ENCODE measurements at places on chromosomes 1 and 21.

GRCh38 chr1:93692026-93692425 lies 10.4 kb upstream of the BCAR3 start:
- DNase-seq = no peak

DNA sequence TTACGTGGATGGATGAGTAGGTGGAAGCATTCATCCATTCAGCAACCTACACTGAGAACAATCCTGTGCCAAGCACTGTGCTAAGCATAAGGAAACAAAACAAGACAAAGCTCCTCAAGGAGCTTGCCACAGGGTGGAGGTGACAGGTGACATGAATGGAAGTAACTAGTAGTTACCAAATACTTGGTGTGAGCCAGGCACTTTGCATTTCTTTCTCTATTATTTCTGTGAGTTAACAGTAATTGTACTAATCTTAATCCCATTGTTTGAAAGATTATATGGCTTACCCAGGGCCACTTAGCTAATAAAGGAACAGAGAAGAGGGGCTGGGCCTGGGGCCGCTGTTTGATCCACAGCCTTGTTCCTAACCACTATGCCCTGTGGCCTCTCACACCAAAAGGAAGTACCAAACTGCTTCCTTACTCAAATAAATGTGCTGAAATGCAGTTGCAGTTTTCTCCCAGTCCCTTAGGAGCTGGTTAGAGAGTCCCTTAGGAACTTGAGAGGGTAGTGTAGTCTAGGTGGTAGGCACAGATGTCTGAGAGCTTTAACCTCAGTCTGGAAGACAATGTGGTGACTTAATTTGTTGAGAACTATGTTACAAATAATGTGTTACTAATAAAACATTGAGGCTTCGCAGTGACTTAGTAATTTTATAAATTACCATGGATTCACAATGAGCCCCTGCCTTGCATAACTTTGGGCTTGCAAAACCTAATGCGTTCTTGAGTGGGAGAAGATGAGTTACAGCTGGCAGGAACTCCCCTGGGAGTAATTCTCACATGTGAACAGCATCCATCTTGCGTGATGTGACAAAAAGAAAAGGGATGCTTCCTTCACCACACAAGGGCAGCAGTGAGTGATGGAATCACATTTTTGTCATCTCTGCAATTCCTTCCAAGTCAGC lies 69.8 kb downstream of the MPZL1 start:
- DNase-seq = peak; percentile 31

GRCh38 chr1:90809093-90809492 lies 92.0 kb upstream of the BARHL2 start:
- no peak for DNase-seq

GRCh38 chr1:28973596-28974421 lies 59.4 kb downstream of the EPB41 start:
- DNase-seq = no peak

DNA sequence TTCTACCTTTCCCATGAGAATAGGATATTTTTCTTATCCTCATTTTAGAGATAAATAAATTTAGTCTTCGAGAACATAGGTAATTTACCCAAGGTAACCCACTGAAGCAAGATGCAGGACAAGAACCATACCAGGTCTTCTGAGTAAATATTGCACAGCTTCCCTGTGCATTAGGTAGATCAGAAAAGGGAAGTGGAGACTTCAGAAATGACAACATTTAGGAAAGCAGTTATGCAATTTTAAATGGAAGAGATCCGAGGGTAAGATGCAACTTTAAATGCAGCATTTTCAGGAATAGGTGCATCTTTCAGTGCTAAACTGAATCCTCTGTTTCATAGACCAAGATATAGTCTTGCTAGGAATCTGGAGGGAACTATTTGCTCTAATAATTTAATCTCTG lies 206.4 kb upstream of the SGIP1 start:
- DNase-seq = no peak

- DNase-seq = no peak
Observed at GRCh38 chr1:70441392-70442035, 30.4 kb downstream of the CTH start.

GRCh38 chr1:52056937-52057231 lies 789 bp downstream of the BTF3L4 start:
- DNase-seq = no peak

- DNase-seq = peak; percentile 25
Observed at GRCh38 chr1:97553971-97554370, 366.9 kb downstream of the DPYD start.

DNA sequence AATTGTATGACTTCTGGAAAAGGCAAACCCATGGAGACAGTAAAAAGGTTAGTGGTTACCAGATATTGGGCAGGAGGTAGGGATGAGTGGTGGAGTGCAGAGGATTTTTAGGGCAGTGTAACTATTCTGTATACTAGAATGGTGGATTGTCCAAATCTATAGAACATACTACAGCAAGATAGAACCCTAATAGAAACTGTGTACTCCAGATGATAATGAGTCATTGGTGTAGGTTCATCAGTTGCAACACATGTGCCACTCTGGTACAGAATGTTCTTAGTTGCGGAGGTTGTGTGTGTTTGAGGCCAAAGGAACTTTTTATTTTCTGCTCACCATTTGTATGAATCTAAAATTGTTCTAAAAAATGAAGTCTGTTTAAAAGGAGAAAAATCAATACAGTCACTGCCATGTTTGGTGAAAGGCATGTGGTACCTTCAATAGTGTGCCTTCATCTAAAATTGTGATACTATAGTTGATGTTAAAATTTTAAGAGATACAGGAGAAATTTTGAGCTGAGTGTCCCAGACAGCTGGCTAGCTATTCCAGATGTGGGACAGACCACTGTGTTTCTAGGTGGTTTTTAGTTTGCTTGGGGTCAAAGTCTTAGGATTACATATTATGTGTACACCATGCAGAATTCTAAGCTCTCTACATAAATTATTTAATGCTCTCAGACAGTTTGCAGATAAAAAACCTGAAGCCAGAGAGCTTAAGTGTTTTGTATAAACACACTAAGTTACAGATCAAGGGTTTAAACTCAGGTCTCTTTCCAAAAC lies 150.5 kb downstream of the RPS6KC1 start:
- no peak for DNase-seq

GRCh38 chr1:168330285-168330684 lies 49.6 kb downstream of the TBX19 start:
- no peak for DNase-seq

DNA sequence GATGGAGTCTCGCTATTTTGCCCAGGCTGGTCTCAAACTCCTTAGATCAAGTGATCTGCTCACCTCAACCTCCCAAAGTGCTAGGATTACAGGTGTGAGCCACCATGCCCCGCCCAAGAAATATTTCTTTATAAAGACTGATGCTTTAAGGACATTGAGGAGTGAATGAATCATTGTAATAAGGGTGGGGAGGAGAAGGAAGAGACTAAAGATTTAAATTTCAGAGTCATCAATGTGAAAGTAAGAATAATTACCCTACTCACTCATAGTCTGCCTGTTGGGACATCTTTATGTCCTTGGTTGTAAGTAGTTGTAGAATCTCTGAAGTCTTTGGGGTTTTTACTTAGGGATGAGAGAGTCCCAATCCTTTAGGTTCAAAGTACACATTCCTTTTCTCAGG lies 7.3 kb downstream of the KDM1A start:
- DNase-seq = no peak

DNA sequence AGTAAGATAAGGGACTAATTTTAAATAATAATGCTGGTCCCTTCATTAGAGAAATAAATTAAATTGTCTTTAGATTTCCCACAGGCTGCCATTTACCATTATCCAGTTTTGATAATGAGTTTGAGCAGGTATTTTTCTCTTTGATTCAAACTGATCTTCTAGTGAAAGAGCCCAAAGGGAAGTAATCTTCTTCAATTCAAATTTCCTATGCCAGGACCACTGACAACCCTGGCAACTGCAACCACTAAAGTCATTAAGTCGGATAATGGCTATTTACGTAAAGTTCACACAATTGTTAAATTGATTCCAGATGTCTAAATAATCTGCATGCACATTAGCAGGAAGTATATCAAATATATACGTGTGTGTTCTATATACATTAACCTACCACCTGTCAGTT lies 399.3 kb downstream of the PTPRC start:
- peak; percentile 27 for DNase-seq

DNA sequence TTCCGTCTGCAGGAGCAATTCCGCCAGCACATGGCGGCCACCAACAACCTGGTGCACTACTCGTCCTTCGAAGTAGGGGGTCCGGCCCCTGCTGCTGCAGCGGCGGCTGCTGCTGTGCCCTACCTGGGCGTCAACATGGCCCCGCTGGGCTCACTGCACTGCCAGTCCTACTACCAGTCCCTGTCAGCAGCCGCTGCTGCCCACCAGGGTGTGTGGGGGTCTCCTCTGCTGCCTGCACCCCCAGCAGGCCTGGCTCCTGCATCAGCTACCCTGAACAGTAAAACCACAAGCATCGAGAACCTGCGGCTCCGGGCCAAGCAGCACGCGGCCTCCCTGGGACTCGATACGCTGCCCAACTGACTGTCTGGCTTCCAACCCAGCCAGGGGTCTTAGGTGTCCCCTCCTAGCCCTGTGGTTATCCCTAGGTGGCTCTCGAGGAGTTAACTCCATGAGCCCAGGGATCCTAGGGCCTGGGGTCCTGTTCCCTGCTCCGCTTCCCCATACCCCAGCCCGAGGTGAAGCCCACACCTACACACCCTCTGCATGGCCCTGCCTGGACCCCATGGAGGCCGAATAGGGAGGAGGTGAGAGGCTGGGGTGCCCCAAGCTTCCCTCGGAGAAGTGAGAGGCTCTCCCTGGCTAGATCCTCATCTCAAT lies 22.6 kb downstream of the DMBX1 start:
- no peak for DNase-seq

DNA sequence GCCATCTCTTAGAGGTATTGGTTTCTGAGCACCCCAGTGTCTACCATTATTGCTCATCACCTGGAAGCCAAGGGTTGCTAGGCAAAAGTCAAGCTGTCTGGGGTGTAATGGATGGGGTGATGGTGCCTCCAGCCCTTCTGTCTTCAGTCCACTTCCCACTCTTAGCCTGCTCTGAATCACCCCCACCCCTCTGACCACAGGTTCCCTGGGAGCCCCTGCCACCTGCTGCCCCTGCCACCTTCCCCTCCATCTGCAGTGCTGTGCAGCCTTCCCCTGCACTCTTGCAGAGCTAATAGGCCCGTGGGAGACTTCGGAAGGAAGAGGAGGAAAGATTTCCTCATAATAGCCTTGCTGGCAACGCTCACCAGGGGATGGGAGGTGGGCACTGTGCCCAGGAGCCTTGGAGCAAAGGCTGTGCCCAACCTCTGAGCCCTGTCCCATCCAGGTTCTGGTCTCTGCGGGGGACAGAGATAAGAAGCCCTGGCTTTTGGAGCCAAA lies 35.5 kb downstream of the CAPN2 start:
- DNase-seq = peak; percentile 15

DNA sequence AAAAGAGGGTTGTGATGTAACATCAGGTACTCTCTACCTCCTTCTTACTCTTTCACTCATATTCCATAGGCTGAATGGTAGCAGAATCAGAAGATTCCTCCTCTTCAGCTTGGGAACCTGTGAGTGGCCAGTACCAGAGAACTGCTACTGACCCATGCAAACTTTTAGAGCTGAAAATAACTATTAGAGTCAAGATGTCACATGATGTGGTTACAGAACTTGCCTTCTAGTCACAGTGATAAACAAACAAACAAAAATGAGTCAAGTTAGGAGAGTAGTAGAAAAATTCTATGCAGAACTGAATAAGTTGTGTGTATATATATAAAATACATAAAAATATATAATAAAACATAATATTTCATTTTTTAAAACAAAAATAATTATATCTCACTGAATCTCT lies 47.6 kb upstream of the RGS1 start:
- DNase-seq = no peak

GRCh38 chr1:38990386-38990737 lies 714 bp upstream of the AKIRIN1 start:
- DNase-seq = peak; percentile 74

DNA sequence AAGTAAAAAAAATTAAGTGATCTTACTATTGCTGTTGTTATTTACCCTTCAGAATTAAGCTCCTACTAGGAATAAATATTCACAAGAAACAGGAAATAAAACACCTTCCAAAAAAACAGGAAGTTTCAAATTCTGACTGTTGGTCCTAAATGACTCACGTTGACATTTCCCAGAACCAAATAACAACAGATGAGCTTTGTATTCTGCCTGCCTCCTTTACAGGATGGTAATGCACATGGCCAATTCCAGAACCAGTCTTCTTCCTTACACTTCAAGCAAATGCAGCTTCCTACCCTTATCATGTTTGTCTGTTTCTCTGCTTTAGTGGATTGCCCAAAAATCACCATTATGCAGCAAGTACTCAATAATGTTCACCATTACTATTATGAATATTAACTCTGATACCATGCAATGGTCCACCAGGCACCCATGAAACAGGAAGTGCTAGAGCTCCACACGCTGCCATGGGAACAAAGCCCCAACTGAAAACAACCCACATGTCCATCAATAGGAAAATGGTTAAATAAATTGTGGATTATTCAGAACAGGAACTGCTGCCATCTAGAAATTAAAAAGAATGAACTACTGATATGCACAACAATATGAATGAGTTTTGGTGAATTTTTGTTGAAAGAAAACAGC lies 8.9 kb downstream of the CASP9 start:
- no peak for DNase-seq

- DNase-seq = no peak
Observed at GRCh38 chr1:35592991-35593769, 20.1 kb downstream of the TFAP2E start.

DNA sequence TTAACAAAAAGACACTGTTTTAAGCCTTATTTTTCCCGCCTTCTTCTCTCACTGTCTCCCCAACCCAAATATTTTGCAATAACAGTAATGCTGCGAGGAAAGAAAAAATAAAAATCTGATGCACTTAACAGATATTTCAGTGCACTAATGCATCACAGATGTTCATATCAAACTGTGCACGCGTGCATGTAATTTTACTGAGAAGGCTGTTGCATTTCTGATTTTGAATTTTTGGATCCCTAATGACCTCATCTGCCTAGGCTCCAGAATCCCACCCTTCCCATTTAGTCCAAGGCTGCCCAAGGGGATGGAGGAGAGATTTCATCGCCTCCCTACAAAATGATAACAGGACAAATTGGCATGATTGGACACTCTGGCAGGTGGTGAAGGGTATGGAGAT lies 5.5 kb downstream of the TRABD2B start:
- no peak for DNase-seq

- no peak for DNase-seq
Observed at GRCh38 chr1:57218487-57219079, 205.3 kb downstream of the DAB1 start.
